SHP77 treated with DMSO at 0.1 percent for 48 hours (cell line): ENCODE measurements at places on chromosomes 2 and 18.

DNA sequence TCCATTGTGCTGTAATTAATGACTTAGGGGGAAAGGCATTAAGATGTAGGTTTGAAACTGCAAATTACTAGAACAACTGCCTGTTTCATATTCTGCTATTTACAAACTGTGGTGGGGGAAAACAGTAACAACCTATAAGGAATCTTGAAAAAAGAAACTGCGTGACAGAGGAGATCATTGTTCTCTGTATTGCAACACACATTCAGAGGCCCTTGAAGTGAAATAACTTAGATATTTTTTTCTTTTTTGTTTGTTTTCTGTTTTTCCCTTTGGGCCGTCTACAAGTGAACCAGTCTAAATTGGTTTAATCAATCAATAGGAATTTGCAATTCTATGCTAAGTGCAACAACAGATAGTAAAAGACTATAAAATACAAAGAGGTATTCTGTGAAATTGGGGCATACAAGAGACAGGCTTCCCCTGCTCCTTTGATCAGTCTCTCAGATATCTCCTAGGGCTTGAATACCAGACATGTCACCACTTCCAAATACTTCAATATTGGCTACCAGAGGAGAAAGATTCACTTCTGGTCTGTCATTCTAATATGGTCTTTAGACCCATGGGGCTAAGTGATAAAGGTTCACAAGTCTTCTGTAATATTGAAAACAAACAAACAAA lies 2055.1 kb upstream of the CELF4 start:
- DNase-seq = no peak

DNA sequence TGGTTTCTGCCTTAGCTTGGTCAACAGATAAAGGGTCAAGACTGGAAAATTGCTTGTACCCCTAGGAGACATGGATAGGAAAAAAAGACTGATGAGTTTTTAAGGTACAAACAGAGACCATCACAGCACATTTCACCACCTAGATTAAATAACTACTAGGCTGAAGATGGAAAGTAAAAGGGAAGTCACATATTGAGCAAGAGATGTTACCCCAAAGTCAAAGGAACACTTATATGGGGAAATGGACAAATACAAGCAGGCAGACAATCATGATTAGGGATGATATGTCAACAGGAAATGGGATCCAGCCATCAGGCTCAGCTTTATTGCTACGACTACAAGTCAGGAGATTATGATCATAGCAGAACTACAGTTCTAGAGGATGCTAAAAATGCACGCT lies 1643.1 kb upstream of the CELF4 start:
- DNase-seq = no peak

- DNase-seq = no peak
Observed at GRCh38 chr2:120108749-120109148, 95.9 kb downstream of the EPB41L5 start.

DNA sequence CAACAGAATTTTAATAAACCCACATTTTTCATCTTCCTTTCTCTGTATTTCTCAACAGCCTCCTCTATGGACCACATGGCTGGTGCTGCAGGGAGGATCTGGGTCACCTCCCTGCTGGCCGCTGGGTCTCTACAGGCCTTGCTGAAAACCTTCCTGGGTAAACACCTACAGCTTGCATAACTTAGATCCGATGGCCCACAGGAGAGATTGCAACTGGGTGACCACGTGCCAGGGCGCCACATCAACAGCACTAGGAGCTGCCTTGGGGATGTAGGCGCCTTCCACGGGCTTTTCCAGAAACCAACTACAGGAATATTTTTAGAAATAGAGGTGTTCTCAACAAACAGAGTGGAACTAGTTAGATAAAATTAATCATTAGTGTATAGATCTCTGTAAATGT lies 19.4 kb downstream of the TMEM18 start:
- DNase-seq = no peak

DNA sequence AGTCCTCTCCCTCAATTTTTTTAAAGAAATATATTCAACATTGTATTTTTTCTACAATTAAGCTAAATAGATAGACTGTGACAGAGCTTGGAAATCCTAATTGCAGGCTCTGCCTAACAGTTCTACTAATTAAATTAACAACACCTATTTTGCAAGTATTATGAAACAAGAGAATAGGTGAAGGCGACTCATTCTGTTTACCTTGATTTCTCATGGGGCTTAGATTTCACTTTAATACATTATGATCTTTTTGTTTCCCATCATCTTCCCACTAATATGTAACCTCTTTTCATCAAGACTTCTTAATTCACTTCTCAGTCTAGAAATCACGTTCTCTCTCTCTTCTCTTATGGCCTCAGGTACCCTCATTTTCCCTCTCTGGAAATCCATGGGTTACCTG lies 42.7 kb upstream of the TANK start:
- DNase-seq = no peak

DNA sequence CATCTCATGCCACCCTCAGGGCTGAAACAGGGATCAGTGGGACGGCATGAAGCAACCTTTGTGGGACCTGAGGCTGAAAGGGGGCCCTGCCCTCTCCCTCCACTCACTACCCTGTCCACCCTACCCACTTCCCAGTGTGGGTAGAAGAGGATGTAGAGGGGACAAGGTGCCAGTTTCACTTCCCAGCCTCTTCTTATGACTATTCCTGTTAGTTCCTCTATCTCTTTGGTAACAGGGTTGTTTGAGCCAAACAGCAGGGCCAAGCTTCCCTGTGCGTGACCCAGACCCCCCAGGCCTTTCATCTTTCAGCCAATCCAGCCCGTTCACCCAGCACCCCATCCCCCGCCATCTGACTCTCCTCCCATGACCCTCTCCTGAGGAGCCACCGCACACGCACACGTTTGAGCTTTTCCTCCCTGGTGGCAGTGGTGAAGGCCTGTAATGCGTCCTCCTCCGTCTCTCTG lies 82.3 kb downstream of the STPG4 start:
- no peak for DNase-seq

DNA sequence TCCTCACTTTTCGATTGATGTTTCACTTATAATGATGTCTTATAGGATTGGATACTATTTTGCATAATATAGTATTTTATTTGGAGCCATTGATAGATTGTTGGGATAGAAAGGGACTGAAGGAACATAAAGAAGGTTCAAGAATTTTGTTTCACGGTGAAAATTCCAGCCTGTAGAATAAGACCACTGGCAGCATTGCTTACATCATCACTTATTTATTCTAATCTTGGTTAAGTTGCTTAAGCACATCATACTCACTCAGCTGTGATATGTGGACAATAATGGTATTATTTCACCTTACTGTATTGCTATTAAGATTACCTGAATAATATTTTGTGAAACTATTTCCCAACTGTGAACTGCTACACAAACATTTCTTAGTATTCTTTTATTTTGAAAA lies 118.3 kb downstream of the FIGN start:
- DNase-seq = no peak

DNA sequence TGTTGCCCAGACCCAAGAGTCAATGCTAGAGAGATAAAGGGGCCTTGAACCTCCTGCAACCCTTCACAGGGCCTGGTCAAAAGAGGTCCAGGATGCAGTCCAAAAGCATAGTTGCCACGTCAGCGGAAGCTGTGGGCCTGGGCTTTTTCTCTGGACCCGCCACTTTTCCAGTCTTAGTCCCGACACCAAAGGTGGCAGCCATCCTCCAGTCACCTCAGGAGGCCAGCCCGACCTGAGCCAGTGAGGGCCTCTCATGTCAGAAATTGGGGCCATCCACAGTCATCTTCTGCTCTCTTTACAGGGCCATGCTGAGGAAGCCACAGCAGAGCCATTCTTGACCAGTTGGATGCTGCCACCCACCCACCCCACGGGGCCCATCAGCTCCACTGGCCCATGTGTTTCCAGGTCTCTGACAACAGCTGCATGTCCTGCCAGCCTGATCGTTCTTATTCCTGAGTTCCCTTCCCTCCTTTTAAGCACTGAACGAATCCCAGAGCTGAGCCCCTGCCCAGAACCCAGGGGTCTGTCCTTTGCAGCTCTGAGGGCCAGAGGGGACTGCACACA lies 34.1 kb upstream of the KLHL29 start:
- no peak for DNase-seq

- DNase-seq = peak; percentile 97
Observed at GRCh38 chr18:41666231-41666630, 288.8 kb upstream of the PIK3C3 start.

DNA sequence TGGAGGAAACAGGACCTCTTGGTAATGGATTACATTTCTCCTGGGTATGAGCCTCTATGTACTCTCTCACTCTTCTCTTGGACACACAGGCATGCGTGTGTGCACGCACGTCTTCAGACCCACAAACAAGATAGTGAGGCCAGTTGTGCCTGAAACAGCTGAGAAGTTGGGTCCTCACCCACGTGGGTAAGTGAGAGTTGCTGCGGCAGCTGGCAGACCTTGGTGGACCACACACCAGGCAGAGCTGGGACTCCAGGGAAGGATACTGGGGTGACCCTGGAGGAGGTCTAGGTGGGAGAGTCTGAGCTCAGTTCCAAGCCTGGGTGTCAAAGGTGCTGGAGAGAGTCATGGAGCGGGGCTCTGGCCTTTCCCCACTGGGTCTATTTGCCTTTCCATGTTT lies 194.3 kb downstream of the HAUS1 start:
- DNase-seq = no peak

DNA sequence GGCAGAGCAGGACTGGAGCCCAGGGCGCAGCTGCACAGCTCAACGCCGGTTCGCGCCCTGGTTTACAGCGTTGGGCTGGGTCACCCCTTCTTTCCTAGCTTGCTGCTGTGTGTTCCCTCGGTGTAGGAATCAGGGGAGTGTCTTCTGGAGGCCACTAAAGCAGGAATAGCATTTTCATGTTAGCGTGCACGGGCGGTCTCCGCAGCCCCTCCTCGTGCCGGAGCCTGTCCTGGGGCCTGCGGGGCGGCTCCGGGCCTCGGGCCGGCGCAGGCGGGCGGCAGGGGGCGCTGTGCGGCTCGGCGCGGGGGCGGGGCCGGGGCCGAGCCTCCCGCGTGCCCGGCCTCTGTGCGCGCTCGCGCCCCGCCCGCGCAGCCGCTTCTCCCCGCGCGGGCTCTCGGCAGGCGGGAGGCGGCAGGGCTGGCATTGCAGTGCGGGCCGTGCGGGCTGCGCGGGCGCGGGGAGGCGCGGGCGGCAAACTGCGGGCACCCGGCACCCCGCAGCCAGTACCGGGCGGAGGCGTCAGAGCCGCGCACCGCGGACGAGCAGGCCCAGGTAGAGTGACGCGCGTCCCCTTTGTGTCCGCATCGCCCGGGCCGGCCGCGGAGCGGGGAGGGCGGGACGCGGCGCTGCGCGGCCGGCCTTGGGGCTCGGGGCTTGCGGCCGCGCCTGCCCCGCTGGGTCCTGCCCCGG lies at the start of gene RNF144A:
Gene RNF144A, plus strand, starts transcription at position 342 of the 690 bp plus-strand sequence. CDS start 79,515 bp downstream, outside the sequence.
- DNase-seq = peak; percentile 31

DNA sequence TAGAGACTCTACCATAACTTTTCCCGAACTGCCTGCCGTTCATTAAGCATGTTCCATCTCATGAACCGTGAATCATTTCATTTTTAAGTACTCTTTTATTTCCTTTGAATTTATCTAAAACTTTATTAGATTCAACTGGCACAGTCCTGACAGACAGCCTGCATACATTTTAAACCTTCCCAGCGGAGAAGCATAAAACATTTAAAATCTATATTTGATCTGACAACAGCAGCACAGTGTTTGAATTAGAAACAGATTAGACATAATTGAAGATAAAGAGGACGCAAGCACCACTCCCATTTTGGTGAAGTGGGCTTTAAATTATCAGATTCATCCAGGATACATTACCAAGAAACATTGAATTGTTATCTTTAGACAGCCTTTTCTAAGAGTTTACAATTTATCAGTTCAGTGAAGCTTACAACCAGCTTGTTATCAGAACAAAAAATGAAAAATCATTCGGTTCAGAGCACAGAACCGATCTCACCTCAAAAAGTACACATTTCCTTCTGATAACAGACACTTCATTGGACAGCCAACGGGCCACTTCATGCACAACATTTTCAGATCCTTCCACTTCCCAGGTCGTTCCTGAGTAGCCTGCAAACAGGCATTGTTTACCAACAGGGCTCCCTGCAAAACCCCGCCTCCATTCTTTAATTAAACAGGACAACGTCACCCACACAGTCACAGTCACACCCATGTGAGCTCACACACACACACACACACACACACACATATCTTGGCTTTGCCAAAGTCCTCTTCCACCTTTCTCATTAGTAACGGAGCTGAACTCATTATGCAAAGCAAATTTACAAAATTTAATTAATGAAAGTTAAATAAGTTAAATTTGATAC lies 171.2 kb downstream of the SP3 start:
- DNase-seq = no peak

GRCh38 chr2:232838406-232838874 lies 31.6 kb upstream of the SNORC start:
- no peak for DNase-seq

GRCh38 chr2:3368261-3368722 lies 9.3 kb downstream of the EIPR1 start:
- DNase-seq = no peak

DNA sequence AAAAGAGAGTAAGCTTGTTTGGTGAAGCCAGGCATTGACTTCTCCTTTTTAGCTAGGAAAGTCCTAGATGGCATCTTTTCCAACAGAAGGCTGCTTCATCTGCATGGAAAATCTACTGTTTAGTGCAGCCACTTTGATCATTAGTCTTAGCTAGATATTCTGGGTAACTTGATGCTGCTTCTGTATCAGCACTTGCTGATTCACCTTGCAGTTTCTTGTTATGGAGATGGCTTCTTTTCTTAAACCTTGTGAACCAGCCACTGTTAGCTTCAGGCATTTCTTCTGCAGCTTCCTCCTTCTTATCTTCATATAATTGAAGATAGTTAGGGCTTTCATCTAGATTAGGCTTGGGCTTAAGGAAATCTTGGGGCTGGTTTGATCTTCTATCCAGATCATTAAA lies 639.7 kb downstream of the TDRD15 start:
- no peak for DNase-seq

GRCh38 chr2:239943991-239944631 lies 81.0 kb downstream of the NDUFA10 start:
- no peak for DNase-seq

GRCh38 chr2:124610866-124611265 lies 585.8 kb downstream of the CNTNAP5 start:
- DNase-seq = no peak

- no peak for DNase-seq
Observed at GRCh38 chr2:237327175-237327950, 86.6 kb downstream of the COL6A3 start.

DNA sequence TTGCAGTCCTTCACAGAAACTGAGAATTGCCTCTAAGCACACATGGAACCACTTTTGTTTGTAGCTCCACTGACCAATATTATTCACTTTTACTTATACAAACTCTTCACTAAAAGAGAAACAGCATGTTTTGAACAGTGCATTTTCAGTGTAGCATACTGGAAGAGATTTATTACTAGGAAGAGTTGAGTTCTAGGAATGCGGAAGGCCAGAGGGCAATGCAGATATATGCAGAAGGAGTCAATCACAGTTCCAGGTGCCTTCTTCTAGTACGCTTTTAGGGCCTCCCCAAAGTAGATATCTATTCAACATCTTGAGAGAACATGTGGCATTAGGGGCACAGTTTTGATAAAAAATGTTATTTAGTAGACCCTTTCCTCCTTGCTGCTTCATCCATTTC lies 1654.0 kb upstream of the ZEB2 start:
- no peak for DNase-seq

DNA sequence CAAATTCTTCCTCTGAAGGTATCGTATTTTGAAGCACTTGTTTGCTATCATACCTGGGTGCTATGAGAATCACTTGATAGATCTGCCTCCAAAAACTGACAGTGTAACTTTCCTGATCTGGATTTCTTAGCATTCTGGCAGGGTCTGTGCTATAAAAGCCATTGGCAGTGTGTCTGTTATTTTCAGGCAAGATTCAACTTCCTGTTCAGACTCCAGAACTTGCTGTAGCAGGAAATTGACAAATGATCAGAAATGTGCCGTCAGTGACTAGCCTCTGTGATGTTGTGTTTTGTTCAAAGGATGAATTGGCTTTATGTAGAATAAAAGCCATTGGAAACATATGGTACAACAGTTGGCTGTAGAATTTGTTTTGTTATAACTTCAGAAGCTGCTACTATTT lies 273.3 kb downstream of the PTPRM start:
- no peak for DNase-seq
